ENCODE measurements at places on chromosomes 13 and 19. TPM values are rescaled to one million over a fixed set of nuclear protein-coding genes. Genes with fewer than 3 reads are reported as not detected.

Gene CEACAM20
- total RNA-seq: not detected

Gene FUT1
- total RNA-seq: 0.22 TPM

Gene PODNL1
- 1.2 TPM for total RNA-seq

Gene TNFSF11
- total RNA-seq: not detected

Gene ELANE
- not detected for total RNA-seq

Gene CEACAM16
- total RNA-seq: not detected

Gene RAB3A
- total RNA-seq: 3.0 TPM

Gene MYBPC2
- total RNA-seq: 0.14 TPM

Gene LILRB2
- 0.57 TPM for total RNA-seq

Gene ATXN8OS
- total RNA-seq: not detected

Gene KLF2
- 193 TPM for total RNA-seq
